ENCODE measurements at places on chromosomes 1 and 21. TPM values are rescaled to one million over a fixed set of nuclear protein-coding genes. Genes with fewer than 3 reads are reported as not detected.

DNA sequence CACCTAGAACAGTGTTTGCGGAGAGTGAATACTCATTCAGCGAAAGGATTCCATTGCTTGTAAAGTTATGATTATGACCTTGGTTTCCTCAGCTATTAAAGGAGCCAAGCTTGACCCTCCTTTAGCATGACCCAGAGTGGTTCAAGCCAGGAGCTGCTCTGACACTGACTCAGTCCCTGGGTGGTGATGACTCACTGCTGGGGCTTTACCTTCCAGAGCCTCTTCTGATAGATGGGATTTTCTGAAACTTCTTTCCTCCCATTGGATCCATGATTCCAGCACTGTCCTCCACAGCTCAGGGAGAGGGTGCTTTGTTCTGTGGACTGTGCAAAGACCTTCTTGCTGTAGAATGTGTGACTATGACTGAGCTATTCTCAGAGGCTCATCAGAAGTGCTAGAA lies 77.4 kb downstream of the S1PR1 start:
- no peaks in the 10 kb centered on the region for H3K36me3 ChIP-seq
- DNase-seq: no peak
- peak overlapping the region; percentile 86 for H3K4me3 ChIP-seq
- peaks cover 60% of the 10 kb centered on the region for H3K4me1 ChIP-seq
- H3K27ac ChIP-seq: peak overlapping the region; percentile 97
- H3K27me3 ChIP-seq: peaks cover 3% of the 10 kb centered on the region

The LINGO4 gene
- not detected for polyA plus RNA-seq

GRCh38 chr1:198166900-198167299 lies 10.1 kb downstream of the NEK7 start:
- no peaks in the 10 kb centered on the region for H3K27me3 ChIP-seq
- peak overlapping the region; percentile 99 for H3K27ac ChIP-seq
- H3K4me1 ChIP-seq: peaks cover 80% of the 10 kb centered on the region
- DNase-seq: no peak
- peak overlapping the region; percentile 71 for H3K4me3 ChIP-seq
- H3K36me3 ChIP-seq: no peaks in the 10 kb centered on the region

GRCh38 chr1:73593364-73593763 lies 604.6 kb downstream of the LRRIQ3 start:
- no peaks in the 10 kb centered on the region for H3K27me3 ChIP-seq
- H3K4me3 ChIP-seq: no peak overlapping the region
- H3K4me1 ChIP-seq: no peaks in the 10 kb centered on the region
- no peak for DNase-seq
- H3K27ac ChIP-seq: no peak overlapping the region
- no peaks in the 10 kb centered on the region for H3K36me3 ChIP-seq

DNA sequence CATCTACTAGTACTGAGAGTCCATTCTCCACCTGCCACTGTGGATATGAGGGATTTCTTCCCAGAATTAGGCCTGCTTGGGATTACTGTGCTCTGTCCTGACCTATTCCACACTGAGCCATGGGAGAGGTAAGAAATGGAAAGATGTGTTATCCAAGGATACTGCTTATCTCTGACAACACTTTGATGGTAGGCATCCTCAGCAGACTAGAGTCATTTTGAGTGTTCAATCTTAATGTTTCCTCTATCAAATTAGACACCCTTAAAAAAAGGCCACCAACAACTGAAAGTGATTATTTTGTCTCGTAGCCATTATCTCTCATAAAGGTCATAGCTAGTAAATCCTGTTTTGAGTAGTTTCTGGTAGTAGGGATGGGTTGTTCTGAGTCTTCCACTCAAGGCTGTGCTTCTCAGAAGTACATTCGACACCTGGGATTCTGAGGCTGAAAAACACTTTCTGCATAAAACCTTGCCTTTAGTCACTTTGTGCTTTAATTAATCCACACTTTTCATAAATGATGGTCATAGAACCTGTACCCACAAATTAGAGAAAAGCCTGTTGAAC lies 8.8 kb downstream of the ATPAF1 start:
- H3K4me1 ChIP-seq: no peaks in the 10 kb centered on the region
- H3K27ac ChIP-seq: no peak overlapping the region
- no peak for DNase-seq
- H3K27me3 ChIP-seq: no peaks in the 10 kb centered on the region
- no peak overlapping the region for H3K4me3 ChIP-seq

DNA sequence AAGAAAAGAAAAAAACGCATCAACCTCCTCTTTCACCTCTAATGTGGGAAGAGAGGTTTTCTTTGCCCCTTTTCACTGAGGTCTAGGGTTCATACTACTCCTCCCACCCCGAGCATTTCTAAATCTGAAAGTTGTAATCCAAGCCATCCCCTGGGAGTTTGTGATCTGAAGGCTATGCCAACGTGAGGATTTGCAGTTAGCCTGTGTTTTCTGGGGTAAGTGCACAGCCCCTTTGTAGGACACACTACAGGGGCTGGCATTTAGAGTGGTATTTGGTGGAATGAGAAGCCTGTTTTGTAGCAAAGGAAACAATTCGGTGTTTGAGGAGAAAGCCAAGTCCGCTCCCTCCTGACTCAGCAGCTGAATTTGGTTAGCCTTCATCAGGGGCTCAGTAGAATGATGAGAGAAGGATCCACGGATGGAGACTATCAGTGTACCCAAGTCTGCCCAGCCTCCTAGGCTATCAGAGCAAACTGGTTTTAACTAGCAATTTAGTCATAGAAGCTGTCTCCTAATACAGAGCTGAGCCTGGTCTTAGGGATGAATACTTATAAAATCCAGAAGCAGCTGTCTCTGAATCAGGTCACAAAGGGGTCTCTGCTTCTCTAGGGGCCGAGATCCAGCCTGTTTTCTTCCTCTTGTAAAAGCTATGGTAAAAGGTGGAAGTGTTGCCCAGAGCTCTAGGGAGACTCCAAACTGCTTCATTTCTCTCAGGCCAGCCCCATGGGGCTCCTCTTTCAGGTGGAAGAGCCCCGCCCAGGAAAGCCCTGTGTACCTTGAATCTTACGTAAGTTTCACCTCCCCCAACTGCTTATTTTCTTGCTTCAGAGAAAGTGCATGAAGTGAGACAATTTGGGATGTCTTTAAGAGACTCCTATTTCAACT lies 2.1 kb downstream of the PCP4L1 start:
- H3K4me1 ChIP-seq: peaks cover 16% of the 10 kb centered on the region
- H3K27ac ChIP-seq: no peak overlapping the region
- DNase-seq: no peak
- H3K36me3 ChIP-seq: peaks cover 4% of the 10 kb centered on the region
- H3K4me3 ChIP-seq: no peak overlapping the region

The SELE gene
- not detected for polyA plus RNA-seq

GRCh38 chr1:32521165-32521564 lies 18.1 kb upstream of the ZBTB8A start:
- H3K4me3 ChIP-seq: peak overlapping the region; percentile 80
- H3K27me3 ChIP-seq: no peaks in the 10 kb centered on the region
- peaks cover 5% of the 10 kb centered on the region for H3K4me1 ChIP-seq
- DNase-seq: no peak
- no peak overlapping the region for H3K27ac ChIP-seq
- no peaks in the 10 kb centered on the region for H3K36me3 ChIP-seq

The DENND2C gene
- polyA plus RNA-seq: 0.54 TPM

The NES gene
- polyA plus RNA-seq: not detected

DNA sequence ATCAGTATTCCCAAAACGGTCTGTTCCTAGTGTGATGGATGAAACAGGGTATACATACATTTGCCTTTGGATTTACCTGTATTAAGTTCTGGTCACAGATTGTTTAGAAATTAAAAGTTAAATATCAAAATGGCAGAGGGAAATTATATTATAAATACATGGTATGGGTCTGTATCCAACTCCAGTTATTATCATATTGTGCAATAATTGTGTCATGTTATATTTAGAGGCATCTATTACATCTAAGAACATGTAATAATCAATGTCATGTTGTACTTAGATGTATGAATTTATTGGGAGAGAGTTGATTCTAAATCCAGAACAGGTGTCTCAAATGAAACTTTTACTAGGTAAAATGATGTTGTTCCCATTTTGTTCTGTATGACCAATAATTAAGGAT lies 79.6 kb downstream of the SNX7 start:
- H3K27ac ChIP-seq: no peak overlapping the region
- H3K36me3 ChIP-seq: no peaks in the 10 kb centered on the region
- no peak for DNase-seq
- H3K4me3 ChIP-seq: no peak overlapping the region
- peaks cover 1% of the 10 kb centered on the region for H3K27me3 ChIP-seq

The FCRL1 gene
- polyA plus RNA-seq: 0.09 TPM

The FBXO42 gene
- polyA plus RNA-seq: 12.2 TPM

DNA sequence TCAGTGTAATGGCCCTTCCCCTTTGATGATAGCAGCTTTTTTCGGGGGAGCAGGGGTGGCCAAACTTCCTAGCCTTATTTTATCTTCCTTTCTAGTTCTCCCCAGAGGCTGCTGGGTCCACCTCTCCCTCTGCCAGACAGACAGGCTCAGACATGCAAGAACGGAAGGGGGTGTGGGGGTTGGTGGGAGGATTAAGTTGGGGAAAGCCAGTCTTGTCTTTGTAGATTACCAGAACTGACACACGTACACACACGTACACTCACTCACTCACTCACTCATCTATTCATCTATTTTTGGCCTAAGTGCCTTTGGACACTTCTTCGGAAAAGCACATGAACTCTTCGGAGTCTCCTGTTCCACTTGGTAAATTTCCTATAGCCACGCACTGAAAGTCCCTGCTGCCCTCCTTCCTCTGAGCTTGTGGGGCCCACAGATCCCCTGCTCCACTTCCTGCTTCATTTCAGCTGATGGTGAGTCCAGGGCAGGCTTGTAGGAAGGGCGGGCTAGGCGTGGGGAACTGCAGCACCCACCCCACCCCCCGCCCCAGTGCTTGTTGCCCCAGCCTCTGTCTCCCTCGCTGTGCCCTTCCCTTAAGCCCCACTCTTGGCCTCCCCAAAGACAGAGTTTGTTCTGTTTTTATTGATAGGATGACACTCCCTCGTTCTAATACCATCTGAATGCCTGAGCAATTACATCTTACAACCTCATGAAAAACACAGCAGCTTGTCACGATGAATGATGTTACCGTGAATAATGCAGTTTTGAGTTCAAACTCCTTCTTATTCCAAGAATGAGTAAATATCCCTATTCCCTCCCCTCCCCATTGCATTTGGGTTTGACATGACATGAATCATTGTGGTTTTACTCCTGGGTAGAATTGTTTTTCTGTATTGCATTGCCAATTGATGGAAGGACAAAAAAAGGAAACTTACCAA lies 60.7 kb upstream of the ATP5PO start:
- peak overlapping the region; percentile 75 for H3K4me3 ChIP-seq
- no peak for DNase-seq
- peaks cover 53% of the 10 kb centered on the region for H3K4me1 ChIP-seq
- peak overlapping the region; percentile 99 for H3K27ac ChIP-seq
- H3K27me3 ChIP-seq: peaks cover 7% of the 10 kb centered on the region

The SYPL2 gene
- 0.28 TPM for polyA plus RNA-seq

- DNase-seq: no peak
- no peaks in the 10 kb centered on the region for H3K36me3 ChIP-seq
- no peak overlapping the region for H3K4me3 ChIP-seq
These were observed 724.0 kb downstream of the LTN1 start for GRCh38 chr21:28268685-28269084.

DNA sequence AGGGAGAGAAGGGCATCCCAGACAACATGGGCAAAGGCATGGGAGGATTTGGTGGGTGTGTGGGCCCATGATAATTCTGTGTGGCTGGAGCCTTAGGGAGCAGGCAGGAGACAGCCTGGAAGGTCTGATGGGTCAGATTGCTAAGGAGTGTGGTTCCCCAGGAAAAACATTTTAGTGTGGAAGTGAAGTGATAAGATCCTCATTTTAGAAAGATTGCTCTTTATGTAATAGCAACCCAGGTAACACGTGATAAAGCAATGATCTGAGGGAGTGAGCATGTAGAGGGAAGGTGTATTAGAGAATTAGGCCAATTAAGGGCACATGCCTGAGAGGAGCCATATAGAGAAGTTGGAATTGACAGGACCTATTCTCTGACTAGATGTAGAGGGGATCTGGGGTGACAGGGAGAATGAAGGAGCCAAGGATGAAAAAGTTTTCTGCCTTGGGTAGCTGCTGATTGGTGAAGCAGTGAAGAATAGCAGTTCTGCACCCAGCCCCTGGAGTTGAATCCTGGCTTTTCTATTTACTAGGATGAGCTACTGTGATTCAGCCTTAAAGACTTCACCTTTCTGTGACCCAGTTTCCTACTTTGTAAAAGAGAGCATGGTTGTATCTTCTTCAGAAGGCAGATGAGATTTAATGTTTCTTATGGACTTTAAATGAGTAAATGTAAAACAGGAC lies 18.7 kb upstream of the SLAMF6 start:
- H3K4me3 ChIP-seq: peak overlapping the region; percentile 26
- H3K4me1 ChIP-seq: peaks cover 57% of the 10 kb centered on the region
- no peak for DNase-seq
- peaks cover 1% of the 10 kb centered on the region for H3K27me3 ChIP-seq

DNA sequence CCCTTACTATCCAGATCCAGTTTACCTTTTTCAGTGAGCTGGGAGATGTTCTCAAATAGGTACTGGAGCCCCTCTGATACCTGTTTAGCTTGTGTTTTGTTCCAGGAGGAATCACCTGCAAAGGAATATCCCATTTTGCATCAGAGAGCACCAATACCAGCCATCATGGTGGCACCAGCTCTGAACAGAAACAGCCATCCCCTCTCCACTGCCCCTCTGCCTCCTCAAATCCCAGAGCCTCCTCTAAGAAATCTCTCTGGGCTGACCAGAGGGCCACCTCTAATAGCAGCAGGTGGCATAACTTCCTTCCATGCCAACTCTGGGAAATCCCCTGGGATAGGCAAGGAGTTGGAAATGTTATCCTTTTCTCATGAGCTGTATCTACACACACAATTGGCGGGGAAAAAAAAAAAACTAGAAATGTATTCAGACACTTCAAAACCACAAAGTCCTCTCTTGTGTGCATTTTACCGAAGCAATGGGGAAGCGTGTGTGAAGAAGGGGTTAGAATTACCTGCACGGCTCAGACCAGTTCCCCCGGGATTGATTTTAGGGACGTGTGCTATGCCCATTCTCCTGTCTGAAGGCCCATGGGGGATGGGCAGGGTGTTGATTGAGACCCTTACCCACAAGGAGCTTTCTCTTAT lies 2.4 kb downstream of the PGLYRP4 start:
- DNase-seq: no peak
- H3K4me3 ChIP-seq: no peak overlapping the region
- peaks cover 20% of the 10 kb centered on the region for H3K27me3 ChIP-seq
- H3K36me3 ChIP-seq: no peaks in the 10 kb centered on the region
- H3K27ac ChIP-seq: no peak overlapping the region

- no peak overlapping the region for H3K27ac ChIP-seq
- no peak overlapping the region for H3K4me3 ChIP-seq
- H3K36me3 ChIP-seq: peaks cover 4% of the 10 kb centered on the region
- no peak for DNase-seq
- peaks cover 16% of the 10 kb centered on the region for H3K27me3 ChIP-seq
These were observed 8.1 kb upstream of the ETV3L start for GRCh38 chr1:157107702-157108101.

DNA sequence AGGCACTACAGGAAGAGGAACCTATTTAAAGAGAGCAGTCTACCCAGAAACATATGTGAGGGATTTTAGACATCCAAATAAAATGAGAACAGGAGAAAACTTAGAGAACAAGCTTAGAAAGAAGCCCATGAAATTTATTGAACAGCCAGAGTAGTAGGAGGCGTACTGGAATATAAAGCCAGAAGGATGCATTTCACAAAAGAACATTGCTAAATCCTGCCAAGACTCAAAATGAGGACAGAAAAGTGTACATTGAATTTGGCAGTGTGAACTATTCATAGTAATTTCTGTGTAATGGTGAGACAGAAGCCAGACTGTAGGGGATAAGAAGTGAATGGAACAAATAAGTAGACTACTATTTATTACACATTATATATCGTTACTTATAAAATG lies 22.5 kb downstream of the CEPT1 start:
- H3K36me3 ChIP-seq: peaks cover 13% of the 10 kb centered on the region
- H3K4me1 ChIP-seq: peaks cover 2% of the 10 kb centered on the region
- no peak for DNase-seq
- H3K27ac ChIP-seq: peak overlapping the region; percentile 12
- no peaks in the 10 kb centered on the region for H3K27me3 ChIP-seq

Data from immature natural killer cell (primary cell).